AG09319 (cell line): ENCODE measurements at places on chromosomes 7 and 10.

DNA sequence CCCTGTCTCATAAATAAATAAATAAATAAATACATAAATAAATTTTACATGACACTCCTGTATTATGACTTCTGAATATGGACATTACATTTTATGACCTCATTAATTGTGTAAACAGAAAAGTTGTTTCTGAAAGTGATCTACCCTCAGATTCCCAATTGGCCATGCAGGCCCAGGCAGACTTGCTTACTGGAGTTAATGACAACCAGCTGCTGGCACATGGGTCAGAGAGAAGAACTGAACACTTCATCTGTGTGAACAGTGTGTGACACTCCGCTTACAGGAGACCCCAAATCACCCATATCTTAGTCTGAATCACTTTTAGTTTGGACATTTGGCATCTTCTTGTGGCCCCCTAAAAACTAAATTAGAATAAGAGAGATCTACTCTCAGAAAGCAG is 31.4 kb downstream of the PARP12 start:
- DNase-seq: peak; percentile 34

DNA sequence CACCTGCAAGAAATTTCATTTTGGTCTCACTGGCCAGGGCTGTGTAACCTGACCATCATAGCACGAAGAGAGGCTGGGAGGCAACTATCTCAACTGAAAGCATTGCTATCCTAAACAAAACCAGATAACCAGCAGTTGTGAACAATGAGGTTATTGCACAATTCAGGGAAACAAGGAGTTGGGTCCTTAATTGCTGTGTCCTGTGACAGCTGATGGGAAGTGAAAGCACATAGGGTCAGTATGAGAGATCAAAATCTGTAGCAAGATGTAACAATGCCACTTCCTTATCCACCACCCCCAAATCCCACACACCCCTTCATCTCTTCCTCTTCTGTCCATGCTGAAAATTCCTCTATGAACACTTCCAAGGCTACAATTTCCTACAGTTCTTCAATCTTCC is 80.2 kb downstream of the HTR7 start:
- DNase-seq: no peak

GRCh38 chr10:124029559-124029958 is 63.8 kb downstream of the CHST15 start:
- DNase-seq: no peak

GRCh38 chr10:60162631-60163030 is 227.0 kb downstream of the ANK3 start:
- DNase-seq: no peak

DNA sequence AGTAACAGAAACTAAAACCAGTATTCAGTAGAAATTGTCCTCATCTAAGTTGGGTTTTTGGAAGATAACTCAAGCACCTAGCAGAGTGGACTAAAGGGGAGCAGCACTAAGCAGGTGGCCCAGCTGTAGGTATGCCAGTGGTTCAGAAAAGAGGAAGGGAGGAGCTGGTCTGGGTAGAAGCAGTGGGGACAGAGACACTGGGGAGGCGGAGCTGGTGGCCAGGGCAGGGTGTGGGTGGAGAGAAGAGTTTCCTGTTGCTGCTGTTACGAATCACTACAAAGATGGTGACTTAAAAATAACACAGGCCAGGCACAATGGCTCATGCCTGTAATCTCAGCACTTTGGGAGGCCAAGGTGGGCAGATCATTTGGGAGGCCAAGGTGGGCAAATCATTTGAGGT is 136.2 kb downstream of the WDR11 start:
- DNase-seq: no peak

- no peak for DNase-seq
Measured at GRCh38 chr7:56086761-56087160, 6.0 kb downstream of the PHKG1 start.

GRCh38 chr7:116713918-116714317 is 41.9 kb downstream of the MET start:
- DNase-seq: no peak

- DNase-seq: no peak
Measured at GRCh38 chr10:33812586-33812985, 478.1 kb upstream of the NRP1 start.

DNA sequence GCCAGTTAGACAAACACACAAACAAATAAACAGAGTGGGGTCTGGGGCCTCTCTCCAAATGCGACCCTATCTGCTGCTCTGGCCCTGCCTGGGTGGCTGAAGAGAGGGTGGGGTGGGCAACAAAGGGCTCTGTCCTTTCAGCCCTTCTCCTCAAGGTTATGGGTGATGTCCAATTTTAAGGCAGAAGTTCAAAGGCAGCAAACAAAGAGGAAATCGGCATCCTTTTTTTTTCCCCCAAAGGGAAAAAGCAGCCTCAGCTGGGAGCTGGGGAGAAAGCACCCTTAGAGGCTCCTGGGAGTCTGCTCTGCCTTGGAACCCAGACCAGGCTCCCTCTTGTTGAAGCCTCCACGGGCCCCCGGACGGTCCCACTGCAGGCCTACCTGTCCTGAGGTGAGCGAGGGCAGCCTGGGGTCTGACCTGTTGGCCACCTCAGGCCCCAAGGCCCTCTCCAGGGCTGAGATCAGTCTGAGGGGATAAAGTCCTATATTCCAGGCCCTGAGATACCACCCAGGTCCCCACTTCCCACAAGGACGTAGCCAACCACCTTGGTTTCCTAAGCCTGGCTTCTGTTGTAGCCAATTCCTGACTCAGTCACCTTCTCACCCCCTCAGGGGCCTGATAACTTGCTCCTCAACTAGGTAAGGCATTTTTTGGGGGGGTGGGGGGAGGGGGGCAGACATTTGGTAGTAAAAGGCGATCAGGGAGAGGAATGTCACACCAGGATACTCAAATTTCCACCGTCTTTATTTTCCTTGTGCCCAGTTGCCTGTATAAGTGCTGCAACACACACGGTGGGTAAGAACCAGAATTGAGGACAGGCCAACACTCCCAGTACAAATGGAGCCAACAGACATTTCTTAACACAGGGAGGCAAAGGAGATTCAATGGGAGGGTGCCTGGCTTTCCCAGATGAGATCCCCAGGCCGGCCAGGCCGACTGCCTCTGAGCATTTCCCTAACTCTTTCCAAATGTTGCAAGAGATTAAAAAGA is 4.3 kb downstream of the HOXA11 start:
- no peak for DNase-seq

- DNase-seq: no peak
Measured at GRCh38 chr7:155814316-155815276, 2.3 kb upstream of the SHH start.

- no peak for DNase-seq
Measured at GRCh38 chr7:116772926-116773749, 89.2 kb upstream of the CAPZA2 start.

- DNase-seq: no peak
Measured at GRCh38 chr10:129024046-129024445, 443.0 kb upstream of the MGMT start.

DNA sequence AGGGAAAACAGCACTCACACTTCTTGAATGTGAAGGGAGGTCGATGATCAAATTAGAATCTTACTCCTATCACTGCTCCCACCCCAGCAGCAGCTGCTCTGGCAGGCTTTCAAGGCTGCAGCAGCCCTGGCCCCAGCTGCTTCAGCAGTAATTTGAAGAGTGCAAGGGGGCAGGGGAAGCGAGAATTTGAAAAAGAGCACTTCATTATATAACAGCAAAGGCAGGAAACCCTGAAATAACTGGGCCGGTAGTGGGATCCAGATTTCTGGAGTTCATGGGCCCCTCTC is 44.9 kb downstream of the MYPN start:
- no peak for DNase-seq

- DNase-seq: no peak
Measured at GRCh38 chr10:92699518-92700381, 10.0 kb downstream of the HHEX start.

DNA sequence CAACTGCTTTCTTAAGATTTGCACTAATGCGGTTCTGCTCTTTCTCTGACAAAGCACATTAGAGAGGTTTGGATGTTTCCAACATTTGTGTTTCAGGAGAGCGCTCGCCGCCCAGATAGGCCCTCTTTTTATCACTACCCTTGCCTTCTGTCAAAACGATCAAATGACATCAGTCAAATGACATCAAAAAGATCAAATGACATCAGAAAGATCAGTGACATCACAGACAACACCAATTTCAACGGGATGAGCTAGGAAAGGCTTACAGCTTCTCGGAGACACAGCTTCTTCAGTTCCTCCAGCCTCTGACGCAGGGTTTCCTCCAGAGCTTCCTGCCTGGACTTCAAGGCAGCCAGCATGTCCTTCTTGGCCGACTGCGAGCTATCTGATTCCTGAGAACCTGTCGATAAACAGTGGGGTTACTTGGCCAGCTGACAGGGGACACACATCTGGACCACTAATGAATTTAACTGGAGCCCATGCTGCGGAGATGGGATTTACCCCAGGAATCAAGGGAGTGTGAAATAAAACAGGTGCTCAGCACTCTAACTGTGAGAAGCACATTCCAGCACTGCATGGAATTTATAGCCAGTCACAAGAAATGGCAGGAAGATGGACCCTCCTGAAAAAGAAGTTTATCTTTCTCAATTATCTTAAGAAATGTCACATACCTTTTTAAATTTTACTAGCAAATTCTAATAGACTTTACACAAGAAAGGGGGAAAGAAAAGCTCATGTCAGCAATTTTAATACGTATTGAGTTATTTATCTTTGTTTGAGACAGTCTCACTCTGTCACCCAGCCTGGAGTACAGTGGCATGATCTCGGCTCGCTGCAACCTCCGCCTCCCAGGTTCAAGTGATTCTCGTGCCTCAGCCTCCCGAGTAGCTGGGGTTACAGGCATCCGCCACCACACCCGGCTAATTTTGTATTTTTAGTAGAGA is 88.2 kb downstream of the PRPF18 start:
- DNase-seq: no peak

GRCh38 chr10:33136781-33137180 is 178.8 kb upstream of the ITGB1 start:
- no peak for DNase-seq

DNA sequence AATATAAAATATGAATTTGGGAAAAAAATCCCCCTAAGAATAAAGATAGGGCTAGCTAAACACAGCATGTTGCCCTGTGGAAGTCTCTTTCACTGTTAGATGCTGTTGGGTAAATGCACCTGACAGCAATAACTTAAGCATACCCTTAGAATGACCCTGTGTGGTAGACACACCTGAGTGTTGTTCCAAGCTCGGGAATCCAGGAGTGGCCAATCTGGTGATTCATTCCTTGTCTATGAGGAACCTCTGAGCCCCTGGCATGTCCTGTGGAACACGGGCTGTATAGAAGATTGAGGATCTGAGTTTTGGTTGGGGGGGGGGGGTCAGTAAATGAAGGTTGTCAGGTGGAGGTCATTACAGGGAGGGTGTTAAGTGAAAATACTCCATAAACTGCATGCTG is 730.0 kb upstream of the IGFBP3 start:
- no peak for DNase-seq

DNA sequence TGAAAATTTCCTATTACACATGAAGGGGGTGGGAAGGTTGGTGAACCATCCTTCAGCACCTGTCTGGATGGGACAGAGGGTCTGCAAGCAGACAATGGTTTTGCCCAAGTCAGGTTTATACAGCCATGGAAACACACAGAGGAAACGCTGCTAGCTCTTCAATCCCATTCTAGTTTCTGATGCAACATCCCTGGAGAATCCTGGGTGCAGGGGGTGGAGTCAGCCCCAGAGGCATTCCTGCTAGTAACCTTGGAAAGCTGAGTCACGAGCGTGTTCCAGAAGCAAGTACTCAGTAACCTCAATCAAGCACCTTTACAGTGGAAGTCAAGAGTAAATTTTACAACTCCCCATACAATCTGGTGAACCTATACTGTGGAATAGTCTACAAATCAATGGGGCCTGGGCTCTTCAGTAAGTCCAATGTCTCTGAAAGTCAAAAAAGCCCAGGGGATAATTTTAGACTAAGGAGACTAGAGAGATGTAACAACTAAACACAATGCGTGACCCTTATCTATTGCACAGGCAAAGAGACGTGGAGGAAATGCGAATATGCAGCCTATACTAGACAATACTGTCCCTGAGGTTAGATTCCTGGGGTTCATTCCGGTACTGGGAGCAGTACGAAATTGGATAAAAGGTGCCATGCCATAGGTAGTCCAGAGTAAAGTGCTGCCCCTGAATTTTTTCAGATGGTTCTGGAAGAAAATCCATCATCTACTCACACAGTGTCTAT is 95.4 kb downstream of the ZRANB1 start:
- DNase-seq: no peak
